CD4-positive, alpha-beta T cell (primary cell): ENCODE measurements at places on chromosomes 12 and 14.

DNA sequence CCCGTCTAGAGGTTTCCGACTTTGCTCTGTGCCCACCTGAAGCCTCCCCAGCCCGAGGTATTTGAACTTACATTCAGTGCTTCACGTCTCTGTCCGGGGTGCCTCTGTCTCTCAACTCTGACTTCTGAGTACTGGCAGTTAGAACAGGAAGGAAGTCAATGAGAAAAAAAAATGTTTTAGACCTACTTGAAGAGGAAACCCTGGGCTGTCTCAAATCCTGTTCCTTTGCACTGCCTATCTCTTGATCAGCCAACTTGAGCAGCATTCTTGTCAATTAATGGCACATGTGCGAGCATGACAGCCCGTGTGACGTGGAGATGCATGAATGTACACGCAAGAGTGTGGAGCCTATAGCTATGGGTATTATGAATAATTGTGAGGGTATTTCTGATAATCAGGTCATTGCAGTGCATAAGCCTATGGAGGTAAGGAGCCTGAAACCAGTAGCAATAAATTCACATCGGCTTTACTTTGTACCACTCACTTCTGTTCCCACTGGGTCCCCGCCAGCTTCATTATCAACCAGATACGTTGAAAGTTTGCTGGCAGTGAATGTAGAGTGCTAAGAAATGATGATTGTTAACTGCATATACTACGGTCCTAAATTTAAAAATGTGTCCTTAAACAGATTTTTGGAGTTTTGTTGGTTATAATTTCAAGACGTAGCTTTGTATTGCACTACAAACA, at the start of gene ARHGDIB:
ARHGDIB (minus strand) TSS at position 136 of the 687 bp plus-strand sequence. CDS start 10,889 bp downstream, outside the sequence.
- DNase-seq, result peak; percentile 66

DNA sequence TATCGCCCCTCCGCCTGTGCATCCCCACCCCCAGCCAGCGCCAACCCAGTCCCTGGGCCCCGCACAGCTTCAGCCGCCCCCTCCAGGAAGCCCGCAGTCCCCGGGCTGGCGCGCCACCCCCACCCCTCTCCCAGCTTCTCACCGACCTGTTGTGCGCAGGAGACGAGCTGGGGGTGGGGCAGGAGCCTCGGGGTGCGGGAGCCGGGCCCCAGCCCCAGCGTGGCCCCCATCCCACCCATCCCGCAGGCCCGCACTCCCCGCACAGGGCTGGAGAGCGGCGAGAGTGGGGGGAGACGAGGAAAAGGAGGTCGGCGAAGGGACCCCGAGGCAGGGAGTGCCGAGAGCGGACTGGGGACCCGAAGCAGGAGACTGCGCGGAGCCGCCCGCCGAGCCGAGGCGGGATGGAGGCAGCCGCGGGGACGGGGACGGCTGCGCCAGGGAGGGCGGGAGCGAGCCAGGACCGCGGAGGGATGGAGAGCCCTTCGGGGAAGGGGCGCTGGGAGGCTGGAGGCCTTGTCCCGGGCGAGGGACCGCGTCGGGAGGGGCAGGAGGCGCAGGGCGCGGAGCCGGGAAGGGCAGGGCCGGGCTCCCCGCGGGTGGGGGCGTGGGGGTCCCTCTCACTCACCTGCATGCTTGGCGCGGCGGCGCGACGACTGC, 498 bp downstream of the PIANP start:
- DNase-seq, result no peak

- no peak for DNase-seq
These were observed 17.0 kb downstream of the TPCN1 start for GRCh38 chr12:113238309-113238708.

DNA sequence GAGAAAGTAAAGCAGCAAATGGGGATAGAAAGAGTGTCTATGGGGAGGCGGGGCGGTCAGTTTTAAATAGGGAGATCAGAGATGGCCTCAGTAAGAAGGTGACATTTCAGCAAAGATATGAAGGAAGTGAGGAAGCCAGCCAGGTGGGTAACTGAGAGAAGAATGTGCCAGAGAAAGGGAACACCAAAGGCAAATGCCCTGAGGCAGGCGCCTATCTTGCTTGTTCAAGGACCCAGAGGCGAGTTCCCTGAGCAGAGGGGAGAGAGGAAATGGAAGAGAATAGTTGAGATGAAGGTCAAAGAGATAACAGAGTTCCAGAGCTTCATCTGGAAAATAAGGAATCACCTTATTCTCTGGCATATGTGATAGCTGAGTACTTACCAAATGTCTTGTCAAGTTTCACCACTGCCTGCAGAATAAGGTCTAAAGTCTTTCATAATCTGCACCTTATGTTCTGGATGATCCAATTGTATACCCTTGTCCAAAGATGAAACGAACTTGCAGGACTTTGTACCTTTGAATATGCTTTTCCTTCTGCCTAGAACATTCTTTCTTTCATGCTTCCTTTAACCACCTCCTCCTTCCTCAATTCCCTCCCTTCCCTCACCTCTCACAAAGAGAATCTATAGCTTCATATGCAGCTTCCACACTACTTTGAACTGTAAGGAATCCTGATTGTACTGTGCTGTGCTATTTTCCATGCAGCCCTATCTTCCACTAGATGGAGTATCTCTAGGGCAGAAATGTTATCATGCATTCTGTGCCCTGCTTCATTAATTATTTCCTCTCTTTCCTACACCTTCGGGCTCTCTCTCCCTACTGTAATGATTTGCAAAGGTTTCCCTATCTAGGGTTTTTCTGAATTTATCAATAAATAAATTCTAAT, 38.5 kb downstream of the GNPTAB start:
- no peak for DNase-seq

GRCh38 chr12:26265606-26266005, 70.2 kb downstream of the SSPN start:
- DNase-seq, result no peak

GRCh38 chr12:11687528-11687927, 38.1 kb downstream of the ETV6 start:
- DNase-seq, result no peak

DNA sequence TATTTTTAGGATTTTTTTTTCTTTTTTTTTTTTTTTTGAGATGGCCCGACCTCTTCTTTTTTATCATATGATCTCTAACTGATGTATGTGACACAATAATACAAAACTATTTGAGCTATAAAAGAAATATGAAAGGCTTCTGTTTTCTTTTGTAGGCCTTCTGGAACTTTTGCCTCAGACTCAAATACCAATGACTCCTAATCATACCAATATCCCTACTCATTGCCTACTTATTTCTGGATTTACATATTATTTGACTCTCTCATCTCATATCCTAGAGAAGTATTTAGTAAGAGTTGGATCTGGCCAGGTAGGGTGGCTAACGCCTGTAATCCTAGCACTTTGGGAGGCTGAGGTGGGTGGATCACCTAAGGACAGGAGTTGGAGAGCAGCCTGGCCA, 12.7 kb upstream of the WDR89 start:
- DNase-seq, result no peak

DNA sequence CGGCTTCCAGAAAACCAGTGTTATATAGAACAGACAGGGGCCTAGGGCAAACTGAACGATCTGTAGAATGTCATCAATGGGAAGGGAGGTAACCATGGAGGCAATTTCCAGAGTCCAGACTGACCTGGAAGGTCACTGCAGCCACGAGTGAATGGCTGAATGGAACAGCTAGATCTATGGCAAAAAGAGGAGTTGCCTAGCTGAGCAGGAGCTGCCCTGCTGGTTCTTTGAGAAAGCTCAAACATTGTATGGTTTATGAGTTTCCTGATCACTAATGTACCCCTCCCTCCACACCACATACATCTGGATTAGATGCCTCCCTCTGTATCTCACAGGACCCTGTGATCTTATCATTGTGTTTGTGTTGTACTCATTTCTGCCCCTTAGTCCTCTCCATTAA, 1.0 kb upstream of the RERG start:
- DNase-seq, result no peak

DNA sequence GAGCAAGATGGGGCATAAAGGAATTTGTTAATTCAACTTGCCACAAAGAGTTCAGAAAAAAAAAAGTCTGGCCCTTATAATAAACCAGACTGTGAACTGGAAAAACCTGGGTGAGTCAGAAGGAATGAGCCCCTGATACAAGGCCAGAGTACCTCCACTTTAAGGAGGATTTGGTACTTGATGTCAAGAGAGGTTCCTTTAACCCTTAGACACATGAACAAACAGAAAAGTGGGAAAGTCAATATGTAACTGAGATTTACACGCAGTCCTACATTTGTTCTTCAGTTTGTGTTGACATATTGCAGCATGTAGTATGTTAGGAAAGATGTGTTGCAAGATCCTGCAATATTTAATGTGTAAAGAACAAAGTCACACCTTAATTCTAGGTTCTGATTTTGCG, 14.2 kb upstream of the SLC38A4 start:
- no peak for DNase-seq
